ENCODE measurements at places on chromosomes 3 and 15.

- DNase-seq: no peak
Observed at GRCh38 chr15:29800491-29801366, 21.5 kb downstream of the TJP1 start.

- DNase-seq: no peak
Observed at GRCh38 chr15:67340630-67341029, 86.0 kb downstream of the IQCH start.

- DNase-seq: no peak
Observed at GRCh38 chr3:172705170-172705569, 5.7 kb downstream of the NCEH1 start.

DNA sequence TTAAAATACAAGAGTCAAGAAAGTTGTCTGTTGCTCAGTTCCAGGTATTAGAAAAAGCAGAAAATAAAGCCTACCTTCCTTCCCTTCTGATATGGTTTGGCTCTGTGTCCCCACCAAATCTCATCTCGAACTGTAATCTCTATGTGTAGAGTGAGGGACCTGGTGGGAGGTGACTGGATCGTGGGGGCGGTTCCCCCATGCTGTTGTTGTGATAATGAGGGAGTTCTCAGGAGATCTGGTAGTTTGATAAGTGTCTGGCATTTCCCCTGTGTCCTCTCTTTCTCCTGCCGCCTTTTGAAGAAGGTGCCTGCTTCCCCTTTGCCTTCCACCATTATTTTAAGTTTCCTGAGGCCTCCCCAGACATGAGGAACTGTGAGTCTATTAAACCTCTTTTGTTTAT lies 288.8 kb upstream of the LMCD1 start:
- no peak for DNase-seq

DNA sequence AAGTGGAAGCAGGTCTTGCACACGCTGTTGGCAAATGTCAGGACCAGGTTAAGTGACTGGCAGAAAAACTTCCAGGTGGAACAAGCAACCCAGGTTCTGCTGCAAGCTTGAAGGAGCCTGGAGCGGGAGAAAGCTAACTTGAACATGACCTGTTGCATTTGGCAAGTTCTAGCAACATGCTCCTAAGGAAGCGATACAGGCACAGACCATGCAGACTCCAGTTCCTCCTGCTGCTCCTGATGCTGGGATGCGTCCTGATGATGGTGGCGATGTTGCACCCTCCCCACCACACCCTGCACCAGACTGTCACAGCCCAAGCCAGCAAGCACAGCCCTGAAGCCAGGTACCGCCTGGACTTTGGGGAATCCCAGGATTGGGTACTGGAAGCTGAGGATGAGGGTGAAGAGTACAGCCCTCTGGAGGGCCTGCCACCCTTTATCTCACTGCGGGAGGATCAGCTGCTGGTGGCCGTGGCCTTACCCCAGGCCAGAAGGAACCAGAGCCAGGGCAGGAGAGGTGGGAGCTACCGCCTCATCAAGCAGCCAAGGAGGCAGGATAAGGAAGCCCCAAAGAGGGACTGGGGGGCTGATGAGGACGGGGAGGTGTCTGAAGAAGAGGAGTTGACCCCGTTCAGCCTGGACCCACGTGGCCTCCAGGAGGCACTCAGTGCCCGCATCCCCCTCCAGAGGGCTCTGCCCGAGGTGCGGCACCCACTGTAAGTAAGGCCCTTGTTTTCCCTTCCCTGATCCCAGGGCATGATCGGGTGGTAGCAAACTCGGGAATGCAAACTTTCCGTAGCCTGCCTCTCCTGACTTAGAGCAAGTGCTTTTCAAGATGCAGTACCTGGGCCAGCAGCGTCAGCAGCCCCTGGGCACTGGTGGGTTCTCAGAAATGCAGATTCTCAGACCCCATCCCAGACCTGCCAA lies 759 bp downstream of the GALNT15 start:
- no peak for DNase-seq

- no peak for DNase-seq
Observed at GRCh38 chr3:18812316-18812715, 336.0 kb upstream of the KCNH8 start.

GRCh38 chr3:39638301-39638700 lies 170.8 kb downstream of the MOBP start:
- DNase-seq: no peak

DNA sequence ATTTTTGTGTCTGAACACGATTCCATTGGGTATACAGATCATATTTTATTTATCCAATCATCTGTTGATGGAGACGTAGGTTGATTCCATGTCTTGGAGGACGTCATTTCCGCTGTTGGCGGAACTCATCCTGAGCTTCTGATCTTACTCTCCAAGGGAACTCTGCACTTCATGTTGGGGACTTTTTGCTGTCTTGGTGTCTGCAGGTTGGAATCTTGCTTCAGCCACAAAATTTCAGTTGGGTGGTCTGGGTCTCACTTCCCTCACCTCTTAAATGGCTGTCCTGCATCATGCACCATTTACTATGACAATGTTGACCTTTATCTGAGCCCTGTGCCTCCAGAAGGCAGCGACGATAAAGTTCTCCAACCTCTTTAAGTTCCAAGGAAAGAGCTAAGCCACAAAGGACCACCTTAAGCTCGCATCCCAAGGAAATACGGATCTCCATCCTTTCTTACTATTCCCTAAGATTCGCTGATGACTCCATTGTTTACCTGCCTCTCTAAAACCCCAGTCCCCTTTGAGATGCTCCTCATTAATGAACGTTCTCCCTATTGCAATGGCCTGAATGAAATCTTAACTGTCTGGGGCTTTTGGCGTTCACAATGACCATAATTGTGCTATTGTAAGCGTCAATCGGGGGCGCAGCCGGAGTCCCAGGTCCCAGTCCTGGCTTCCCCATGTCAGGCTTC lies 23.1 kb upstream of the RNU6-1 start:
- DNase-seq: no peak

- no peak for DNase-seq
Observed at GRCh38 chr15:83659417-83659812, 5.5 kb downstream of the ADAMTSL3 start.

GRCh38 chr3:42820746-42821051 lies 11.5 kb downstream of the ACKR2 start:
- no peak for DNase-seq

GRCh38 chr3:184227481-184227935 lies 1.9 kb upstream of the VWA5B2 start:
- no peak for DNase-seq

GRCh38 chr3:111548092-111548491 lies 6.1 kb downstream of the CD96 start:
- no peak for DNase-seq

All from HFF-Myc (cell line).